ENCODE measurements at places on chromosomes 4 and X. TPM values are rescaled to one million over a fixed set of nuclear protein-coding genes. Genes with fewer than 3 reads are reported as not detected.

- DNase-seq, result no peak
- H3K27ac ChIP-seq, result no peak overlapping the region
- no peaks in the 10 kb centered on the region for H3K4me1 ChIP-seq
- no peaks in the 10 kb centered on the region for H3K27me3 ChIP-seq
- no peak overlapping the region for H3K4me3 ChIP-seq
Observed at GRCh38 chr4:146643812-146644401, 5.2 kb downstream of the POU4F2 start.

KLHL4 gene
- total RNA-seq, result 0.28 TPM

SRPX2 gene
- total RNA-seq, result 8.1 TPM

DNA sequence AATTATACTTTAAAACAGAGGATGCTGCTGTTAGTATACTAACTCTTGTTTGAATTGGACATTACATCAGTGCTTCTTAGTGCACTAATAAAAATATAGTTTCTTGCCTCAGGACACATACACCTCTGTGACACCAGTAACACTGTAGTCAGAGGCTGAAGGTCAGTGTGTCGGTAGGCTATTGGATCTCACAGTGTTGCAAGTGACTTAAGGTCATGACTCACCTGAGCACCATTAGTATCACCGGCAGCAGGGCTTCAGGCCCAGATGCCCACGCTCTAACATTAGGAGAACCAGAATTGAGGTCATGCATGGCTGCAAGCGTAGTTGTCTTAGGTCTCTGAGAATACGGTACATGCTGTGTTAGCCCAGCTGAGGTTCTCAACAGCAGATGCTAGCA, 15.2 kb downstream of the ETDC start:
- no peak overlapping the region for H3K4me3 ChIP-seq
- no peaks in the 10 kb centered on the region for H3K27me3 ChIP-seq
- no peaks in the 10 kb centered on the region for H3K4me1 ChIP-seq
- H3K27ac ChIP-seq, result no peak overlapping the region

- peak overlapping the region; percentile 54 for H3K4me3 ChIP-seq
- DNase-seq, result peak; percentile 54
- H3K4me1 ChIP-seq, result no peaks in the 10 kb centered on the region
- H3K36me3 ChIP-seq, result no peaks in the 10 kb centered on the region
- H3K27ac ChIP-seq, result peak overlapping the region; percentile 90
- H3K27me3 ChIP-seq, result no peaks in the 10 kb centered on the region
Observed at GRCh38 chrX:119790977-119791436, 423 bp downstream of the RPL39 start.

- DNase-seq, result no peak
- no peaks in the 10 kb centered on the region for H3K4me1 ChIP-seq
- no peak overlapping the region for H3K4me3 ChIP-seq
- H3K27me3 ChIP-seq, result no peaks in the 10 kb centered on the region
- H3K36me3 ChIP-seq, result no peaks in the 10 kb centered on the region
Observed at GRCh38 chr4:141109983-141110382, 23.3 kb downstream of the RNF150 start.

DNA sequence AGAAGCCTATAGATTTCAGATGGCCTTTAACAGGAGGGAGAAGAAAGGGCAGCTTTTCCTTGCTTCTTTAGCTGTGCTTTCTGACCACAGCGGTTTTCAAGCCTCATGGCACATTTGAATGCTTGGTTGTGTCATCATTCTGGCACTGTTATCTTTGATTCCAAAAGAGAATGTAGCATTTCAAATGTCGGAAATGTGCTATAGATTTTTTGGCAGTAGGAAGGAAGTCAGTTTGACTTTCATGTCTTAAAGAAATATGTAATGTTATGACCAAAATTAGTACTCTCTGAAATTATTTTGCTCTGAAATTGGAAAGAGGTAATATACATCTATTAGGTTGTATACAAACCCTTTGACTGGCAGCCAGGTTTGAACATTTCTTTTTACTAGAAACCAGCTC, 171.9 kb downstream of the TENM3 start:
- no peaks in the 10 kb centered on the region for H3K4me1 ChIP-seq
- H3K27me3 ChIP-seq, result no peaks in the 10 kb centered on the region
- H3K4me3 ChIP-seq, result no peak overlapping the region
- no peaks in the 10 kb centered on the region for H3K36me3 ChIP-seq

- no peak overlapping the region for H3K4me3 ChIP-seq
- DNase-seq, result no peak
- H3K4me1 ChIP-seq, result no peaks in the 10 kb centered on the region
- no peak overlapping the region for H3K27ac ChIP-seq
Observed at GRCh38 chrX:148047200-148047599, 66.1 kb downstream of the FMR1NB start.

GRCh38 chr4:122882857-122883735, 39.3 kb downstream of the NUDT6 start:
- no peak overlapping the region for H3K27ac ChIP-seq
- no peaks in the 10 kb centered on the region for H3K4me1 ChIP-seq
- H3K36me3 ChIP-seq, result no peaks in the 10 kb centered on the region
- H3K27me3 ChIP-seq, result no peaks in the 10 kb centered on the region
- DNase-seq, result no peak

DNA sequence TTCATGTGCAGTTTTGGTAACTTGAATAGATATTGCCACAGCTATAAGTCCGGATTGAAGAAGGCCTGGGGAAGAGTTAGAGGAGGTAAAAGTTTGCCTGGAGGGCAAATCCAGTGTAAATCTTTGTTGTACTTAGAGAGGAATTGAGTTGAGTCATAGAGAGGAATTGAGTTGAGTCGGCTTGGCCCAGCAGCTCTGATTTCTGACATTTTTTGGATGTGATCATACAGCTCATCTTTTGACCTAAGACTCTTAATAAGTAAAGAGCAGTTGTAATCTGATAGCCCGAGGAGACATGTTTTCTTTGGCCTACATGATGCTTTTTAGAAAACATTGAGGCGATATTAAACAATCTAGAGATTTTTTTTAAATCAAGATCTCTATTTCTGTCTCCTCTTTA, 3.9 kb downstream of the KIT start:
- H3K36me3 ChIP-seq, result no peaks in the 10 kb centered on the region
- no peaks in the 10 kb centered on the region for H3K4me1 ChIP-seq
- DNase-seq, result no peak
- peaks cover 14% of the 10 kb centered on the region for H3K27me3 ChIP-seq
- no peak overlapping the region for H3K4me3 ChIP-seq

DNA sequence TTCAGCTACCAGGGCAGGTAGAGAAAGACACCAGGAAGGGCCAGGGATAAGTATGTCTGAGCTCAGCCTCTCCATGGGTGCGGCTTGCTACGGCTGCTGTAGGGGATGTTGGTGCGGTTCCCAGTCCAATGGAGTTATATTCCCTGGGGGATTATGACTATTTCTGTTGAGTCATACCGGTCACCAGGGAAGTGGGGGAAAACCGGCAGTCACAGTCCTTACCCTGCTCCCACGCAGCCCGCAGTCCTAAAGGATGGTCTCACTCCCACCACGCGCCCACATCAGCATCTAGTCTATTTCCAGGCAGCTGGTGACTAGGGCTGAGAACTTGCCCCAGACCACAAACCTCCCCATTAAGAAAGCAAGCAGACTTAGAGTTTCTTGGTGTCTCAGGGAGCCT, 191.6 kb downstream of the VEGFC start:
- no peaks in the 10 kb centered on the region for H3K27me3 ChIP-seq
- DNase-seq, result no peak
- no peak overlapping the region for H3K4me3 ChIP-seq
- H3K4me1 ChIP-seq, result no peaks in the 10 kb centered on the region

- H3K4me3 ChIP-seq, result no peak overlapping the region
- H3K36me3 ChIP-seq, result no peaks in the 10 kb centered on the region
- H3K27ac ChIP-seq, result no peak overlapping the region
- no peaks in the 10 kb centered on the region for H3K4me1 ChIP-seq
Observed at GRCh38 chr4:167282171-167282864, 48.0 kb upstream of the SPOCK3 start.

SMIM31 gene
- 17.3 TPM for total RNA-seq

DNA sequence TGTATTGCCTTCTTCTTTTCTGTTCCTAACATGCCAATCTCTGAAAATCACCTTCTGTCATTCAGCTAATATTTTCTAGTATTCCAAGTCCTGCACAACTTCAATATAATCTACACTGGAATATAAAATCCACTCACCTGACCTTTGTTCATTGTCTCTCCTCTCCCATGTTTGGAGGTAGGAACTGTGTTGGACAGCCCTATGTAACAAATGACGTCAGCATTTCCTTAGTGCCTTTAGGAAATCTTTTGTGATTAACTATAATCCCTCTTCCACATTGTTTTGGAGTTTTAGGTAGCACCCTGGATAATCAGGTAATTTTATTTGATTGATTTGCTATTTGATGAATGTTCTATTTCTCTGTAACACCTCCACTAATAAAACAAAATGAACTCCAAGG, 814.8 kb upstream of the PRKX start:
- H3K36me3 ChIP-seq, result no peaks in the 10 kb centered on the region
- H3K4me1 ChIP-seq, result no peaks in the 10 kb centered on the region
- no peak overlapping the region for H3K4me3 ChIP-seq
- no peak overlapping the region for H3K27ac ChIP-seq
- DNase-seq, result no peak

COL25A1 gene
- not detected for total RNA-seq

- no peak overlapping the region for H3K4me3 ChIP-seq
- H3K27me3 ChIP-seq, result no peaks in the 10 kb centered on the region
- H3K27ac ChIP-seq, result no peak overlapping the region
- H3K36me3 ChIP-seq, result no peaks in the 10 kb centered on the region
- no peak for DNase-seq
Observed at GRCh38 chr4:75845992-75846391, 56.3 kb downstream of the PPEF2 start.

GRCh38 chr4:76622717-76623116, 187.7 kb downstream of the SHROOM3 start:
- H3K27me3 ChIP-seq, result no peaks in the 10 kb centered on the region
- H3K36me3 ChIP-seq, result no peaks in the 10 kb centered on the region
- no peak overlapping the region for H3K27ac ChIP-seq
- H3K4me3 ChIP-seq, result no peak overlapping the region
- no peaks in the 10 kb centered on the region for H3K4me1 ChIP-seq

PFKFB1 gene
- total RNA-seq, result not detected

- DNase-seq, result no peak
- no peaks in the 10 kb centered on the region for H3K27me3 ChIP-seq
- no peak overlapping the region for H3K27ac ChIP-seq
- H3K36me3 ChIP-seq, result no peaks in the 10 kb centered on the region
- H3K4me3 ChIP-seq, result no peak overlapping the region
- no peaks in the 10 kb centered on the region for H3K4me1 ChIP-seq
Observed at GRCh38 chrX:45479196-45479834, 278.6 kb upstream of the DIPK2B start.

PCYT1B gene
- not detected for total RNA-seq

IL15 gene
- 18.2 TPM for total RNA-seq

DNA sequence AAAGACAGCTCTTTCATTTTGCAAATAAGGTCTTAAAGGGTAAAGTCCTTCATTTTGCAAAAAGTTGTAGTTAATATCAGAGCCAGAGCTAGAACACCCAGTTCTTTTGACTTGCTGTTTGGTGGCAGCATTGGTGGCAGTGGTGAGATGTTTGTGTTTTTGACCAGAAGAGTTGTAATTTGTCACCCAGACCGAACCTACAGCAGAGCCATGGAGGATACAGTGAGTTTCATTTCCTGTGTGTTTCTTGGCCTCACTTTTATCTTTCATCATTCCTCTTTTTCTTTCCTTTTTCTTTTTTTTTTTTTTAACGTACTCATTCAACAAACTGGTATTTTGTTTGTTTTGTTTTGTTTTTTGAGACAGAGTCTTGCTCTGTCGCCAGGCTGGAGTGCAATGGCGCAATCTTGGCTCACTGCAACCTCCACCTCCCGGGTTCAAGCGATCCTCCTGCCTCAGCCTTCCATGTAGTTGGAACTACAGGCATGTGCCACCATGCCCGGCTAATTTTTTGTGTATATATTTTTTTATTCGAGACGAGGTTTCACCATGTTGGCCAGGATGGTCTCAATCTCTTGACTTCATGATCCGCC, 116.4 kb downstream of the AFF1 start:
- H3K36me3 ChIP-seq, result no peaks in the 10 kb centered on the region
- no peak overlapping the region for H3K4me3 ChIP-seq
- no peaks in the 10 kb centered on the region for H3K27me3 ChIP-seq
- no peak overlapping the region for H3K27ac ChIP-seq
- DNase-seq, result no peak
- H3K4me1 ChIP-seq, result peaks cover 3% of the 10 kb centered on the region

DNA sequence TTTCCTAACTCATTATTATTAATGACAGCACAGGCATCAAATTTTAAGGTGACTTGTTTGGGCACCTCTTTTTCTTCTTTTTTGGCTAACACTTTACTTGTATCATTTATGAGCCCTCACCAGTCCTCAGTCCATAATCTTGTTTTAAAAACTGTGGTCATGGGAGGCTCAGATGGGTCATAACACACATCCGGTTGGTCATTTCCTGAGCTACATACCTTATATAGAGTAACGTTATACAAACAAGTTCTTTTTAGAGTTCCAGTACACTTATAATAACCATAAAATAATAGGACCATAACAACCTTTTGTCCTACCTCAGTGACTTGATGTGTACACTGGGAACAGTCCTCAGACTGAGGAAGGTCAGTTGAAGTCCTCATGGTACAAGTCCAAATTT, 21.1 kb upstream of the PLS3 start:
- no peaks in the 10 kb centered on the region for H3K4me1 ChIP-seq
- no peak for DNase-seq
- no peaks in the 10 kb centered on the region for H3K27me3 ChIP-seq
- H3K27ac ChIP-seq, result no peak overlapping the region

- DNase-seq, result no peak
- H3K4me3 ChIP-seq, result no peak overlapping the region
- H3K27ac ChIP-seq, result no peak overlapping the region
- H3K27me3 ChIP-seq, result no peaks in the 10 kb centered on the region
- H3K4me1 ChIP-seq, result no peaks in the 10 kb centered on the region
Observed at GRCh38 chrX:20011608-20012007, 20.7 kb upstream of the BCLAF3 start.

DNA sequence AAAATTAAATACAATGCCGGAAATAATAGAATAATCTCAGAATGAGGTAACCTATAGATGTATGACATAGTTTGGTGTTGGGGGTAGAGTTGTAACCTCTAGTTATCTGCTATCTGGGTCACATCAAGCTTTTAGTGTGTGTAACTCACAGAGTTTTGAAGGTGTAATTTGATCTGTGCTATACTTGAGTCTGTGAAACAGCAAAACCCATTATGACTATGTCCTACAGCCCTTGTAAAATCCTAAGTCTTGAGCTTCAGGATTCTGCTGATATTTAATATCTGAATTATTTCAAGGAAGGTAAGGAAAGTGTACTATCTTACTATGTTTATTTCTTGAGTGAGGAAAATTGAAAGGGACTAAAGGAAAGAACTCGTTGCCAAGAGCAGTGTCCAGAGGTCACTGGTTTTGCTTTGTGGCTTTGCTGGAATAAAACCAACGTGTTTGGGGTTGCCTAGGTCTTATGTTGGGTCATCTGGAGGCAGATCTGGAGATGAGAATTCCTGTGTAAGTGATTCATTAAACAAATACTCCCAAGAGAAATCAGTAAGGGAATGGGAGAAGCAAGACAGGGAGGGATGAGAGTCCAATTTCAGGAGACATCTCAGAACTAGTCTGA, 107.8 kb upstream of the CBLL2 start:
- DNase-seq, result no peak
- no peak overlapping the region for H3K4me3 ChIP-seq
- no peaks in the 10 kb centered on the region for H3K27me3 ChIP-seq

Measured in Peyer's patch (tissue), 4 donors.